ENCODE measurements at places on chromosomes 3 and 15. TPM values are rescaled to one million over a fixed set of nuclear protein-coding genes. Genes with fewer than 3 reads are reported as not detected.

- peak; percentile 79 for DNase-seq
These were observed 36.9 kb upstream of the TRIM59 start for GRCh38 chr3:160486459-160486869.

GRCh38 chr15:63200464-63201249 is 11.3 kb downstream of the RAB8B start:
- DNase-seq = no peak

DNA sequence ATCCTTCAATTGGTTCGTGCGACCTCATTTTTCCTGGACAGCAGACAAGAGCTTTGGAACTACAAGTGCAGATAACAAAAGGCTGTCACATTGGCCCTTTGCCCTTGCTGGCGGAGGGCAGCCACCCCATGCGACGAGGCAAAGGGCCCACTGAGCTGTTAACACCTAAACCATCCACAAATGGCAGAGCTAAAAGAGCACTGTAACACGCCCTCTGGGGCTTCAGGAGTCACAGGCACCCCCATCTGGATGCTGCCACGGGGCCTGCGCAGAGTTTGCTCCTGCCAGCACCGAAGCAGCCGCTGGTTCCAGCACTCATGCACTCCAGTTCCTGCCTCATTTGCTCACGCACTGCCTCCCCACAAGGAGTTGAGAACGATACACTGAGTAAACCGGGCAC is 524.9 kb downstream of the ZNF385D start:
- no peak for DNase-seq

GRCh38 chr3:80285388-80285787 is 517.6 kb upstream of the ROBO1 start:
- no peak for DNase-seq

DNA sequence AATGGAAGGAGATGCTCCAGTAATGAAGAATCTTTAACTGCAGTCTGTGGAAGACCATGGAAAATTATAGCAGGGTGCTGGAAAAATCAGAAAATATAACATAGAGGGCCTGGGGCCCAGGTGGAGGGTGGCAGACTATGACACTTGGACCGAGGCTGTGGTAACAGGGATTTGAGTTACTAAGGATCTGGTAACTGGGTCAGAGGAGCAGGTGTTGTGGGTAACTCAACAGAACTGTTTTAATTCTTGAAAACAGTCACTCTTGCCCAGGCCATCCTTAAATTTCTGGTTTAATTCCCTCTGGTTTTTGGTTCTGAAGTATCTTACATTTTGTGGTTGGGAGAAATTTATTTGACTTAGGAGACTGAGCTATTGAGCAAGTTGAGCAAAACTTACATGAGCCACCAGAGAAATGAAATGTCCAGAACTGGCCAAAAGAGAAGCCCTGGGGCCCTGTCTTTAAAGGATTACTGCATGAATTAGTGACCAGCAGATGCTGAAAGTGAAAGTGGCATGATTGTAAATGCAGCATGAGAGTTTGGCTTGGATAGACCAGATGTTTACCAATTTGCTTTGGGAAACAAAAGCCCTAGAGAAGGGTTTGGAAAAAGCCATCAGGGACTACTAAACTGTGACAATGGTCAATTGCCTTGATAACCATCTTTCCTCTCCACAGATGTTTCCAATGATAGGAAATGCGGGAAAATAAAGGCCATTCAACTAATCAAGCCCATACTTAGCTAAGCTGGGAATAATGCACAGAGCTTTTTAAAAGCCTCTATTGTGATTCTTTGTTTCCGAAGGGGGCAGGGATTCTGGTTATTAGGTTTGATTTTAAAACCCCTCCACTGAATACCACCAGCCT is 374.9 kb upstream of the TGFBR2 start:
- no peak for DNase-seq

DNA sequence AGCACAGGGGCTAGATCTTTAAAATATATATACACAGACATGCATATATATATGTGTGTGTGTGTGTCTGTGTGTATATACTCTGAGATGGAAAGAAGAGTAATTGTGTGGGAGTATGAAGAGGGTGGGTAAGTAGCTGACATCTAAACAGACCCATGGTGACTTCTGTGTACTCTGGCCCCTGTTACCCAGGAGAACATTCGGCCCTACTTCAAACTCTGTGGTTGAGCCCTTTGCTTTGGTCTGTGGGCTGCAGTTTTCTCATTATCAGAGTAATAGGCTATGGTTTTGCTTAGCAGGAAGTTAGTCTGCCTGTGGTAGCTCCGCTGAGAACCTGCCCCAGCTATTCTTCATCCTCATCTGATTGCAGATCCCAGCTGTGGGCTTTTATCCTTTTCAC is 141.4 kb downstream of the RBPMS2 start:
- DNase-seq = peak; percentile 66

DNA sequence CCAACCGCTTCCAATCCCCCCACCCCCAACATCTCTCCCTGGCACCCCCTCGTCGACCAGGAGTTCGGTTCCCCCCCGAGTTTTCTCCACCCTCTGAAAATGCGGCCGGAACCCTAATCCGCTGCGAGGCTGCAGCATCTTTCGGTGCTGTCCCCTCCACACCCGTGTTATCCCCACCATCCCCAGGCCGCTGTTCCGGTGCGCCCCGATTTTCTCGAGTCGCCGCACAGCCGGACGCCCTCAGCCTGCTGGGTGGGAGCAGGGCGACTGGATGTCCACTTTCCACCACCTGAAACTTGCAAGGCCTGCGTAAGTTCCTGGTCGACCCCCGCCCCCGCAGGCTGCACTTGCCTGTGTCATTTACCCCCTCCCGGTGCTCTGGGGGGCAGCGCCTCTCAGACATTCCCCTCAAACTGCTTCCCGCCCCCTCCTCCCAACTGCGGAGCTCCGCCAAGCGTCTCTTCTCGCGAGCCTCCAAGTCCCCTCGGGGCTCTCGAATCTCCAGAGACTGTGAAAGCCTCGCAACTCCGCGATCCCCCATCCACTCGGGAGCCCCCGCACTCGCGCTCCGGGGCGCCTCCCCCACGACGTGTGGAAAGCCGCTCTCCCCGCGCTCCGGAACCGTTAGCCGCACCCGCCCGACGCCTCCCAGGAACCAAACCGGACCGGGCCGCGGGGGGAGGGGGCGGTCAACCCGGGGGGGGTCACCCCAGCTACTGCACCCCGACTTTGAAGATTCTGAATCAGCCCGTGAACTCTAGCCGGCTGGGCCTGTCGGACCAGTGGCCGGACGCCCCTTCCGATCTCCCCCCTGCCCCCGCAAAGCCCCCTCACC is 566 bp downstream of the ETV5 start:
- DNase-seq = peak; percentile 95

DNA sequence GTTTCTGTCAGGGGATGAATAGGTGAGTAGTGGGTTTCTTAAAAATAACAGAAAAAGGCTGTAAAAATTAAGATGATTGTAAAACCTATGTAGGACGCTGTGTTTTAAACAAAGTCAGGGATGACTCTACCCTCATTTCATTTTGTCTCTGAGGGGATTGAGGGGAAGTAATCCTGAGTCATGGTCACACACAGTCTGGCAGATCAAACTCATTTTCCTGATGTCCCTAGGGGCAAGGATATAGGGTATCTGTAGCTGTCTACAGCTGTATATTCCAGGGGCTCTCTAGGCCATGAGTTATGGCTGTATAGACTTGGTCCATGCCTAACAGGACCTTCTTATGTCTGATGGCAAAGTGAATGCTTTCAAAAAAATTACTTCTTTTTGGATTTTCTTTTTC is 421.1 kb downstream of the PDCD6IP start:
- DNase-seq = no peak

DNA sequence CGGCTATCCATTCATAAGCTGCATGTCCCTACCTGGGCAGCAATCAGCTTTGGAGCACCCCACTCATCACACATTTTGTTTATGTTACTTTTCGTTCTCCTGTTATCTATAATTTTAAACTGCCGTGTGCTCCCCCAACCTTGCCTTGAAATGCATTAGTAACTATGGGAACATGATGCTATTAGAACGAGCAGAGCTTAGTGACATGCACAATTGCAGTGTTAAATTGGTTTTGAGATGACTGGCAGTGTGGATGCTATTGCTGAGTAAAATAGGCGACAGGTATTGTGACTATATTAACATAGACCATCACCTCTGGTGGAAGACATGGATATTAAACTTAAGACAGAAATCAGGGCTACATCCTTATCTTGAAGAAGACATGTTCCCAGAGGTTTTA is 191.6 kb downstream of the KCNAB1 start:
- no peak for DNase-seq

GOLGA8T gene
- not detected for total RNA-seq

GRCh38 chr3:27485866-27486265 is 1.7 kb upstream of the SLC4A7 start:
- peak; percentile 41 for DNase-seq

CPLX3 gene
- total RNA-seq = 5.2 TPM

- DNase-seq = no peak
These were observed 14.1 kb downstream of the SPSB4 start for GRCh38 chr3:141065258-141065657.

- peak; percentile 11 for DNase-seq
These were observed 69.6 kb upstream of the FAM174B start for GRCh38 chr15:92725171-92725570.
